ENCODE measurements at places on chromosomes 7 and 10.

- no peak for DNase-seq
These were observed 198.1 kb downstream of the REEP3 start for GRCh38 chr10:63719226-63719856.

DNA sequence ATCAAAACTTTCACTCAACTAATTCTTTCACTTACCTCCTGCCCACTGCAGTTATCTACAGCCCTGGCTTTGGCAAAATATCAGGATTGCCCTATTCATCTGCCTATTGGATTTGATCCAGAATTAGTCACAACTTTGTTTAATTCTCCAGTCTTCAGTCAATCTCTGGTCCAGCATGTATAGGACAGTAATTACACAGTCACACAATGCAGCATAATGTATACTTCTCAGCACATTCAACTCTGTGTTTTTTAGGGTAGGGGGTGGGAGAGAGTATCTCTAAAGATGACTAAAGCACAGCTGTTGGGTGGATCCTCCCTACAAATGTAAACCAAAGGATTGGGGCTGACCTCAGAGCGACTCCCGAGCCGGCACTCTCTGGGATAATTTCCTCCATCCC lies 17.7 kb upstream of the NRP1 start:
- DNase-seq: no peak

DNA sequence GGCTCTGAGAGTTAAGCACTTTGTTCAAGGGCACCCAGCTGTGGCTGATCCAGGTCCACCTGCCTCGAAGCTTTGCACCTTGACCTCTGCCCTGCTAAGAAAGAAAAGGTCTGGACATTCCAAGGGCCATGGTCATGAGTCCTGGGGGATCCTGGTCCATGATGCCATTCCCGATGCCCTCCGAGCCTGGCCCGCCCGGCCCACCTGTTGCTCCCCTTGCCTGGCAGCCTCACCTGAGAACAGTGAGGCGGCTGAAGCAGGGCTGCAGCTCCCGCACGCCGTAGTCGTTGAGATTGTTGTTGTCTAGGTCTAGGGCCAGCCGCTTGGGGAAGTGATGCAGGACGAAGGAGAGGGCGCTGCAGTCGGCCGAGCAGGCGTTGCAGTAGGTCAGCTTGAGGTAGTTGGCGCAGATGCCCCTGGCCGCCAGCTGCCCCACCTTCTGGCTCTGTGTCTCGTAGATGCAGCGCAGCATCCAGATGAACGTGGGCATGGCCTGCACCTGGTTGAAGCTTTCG lies 27.5 kb downstream of the NOD1 start:
- no peak for DNase-seq

GRCh38 chr7:104142147-104142546 lies 65.7 kb downstream of the ORC5 start:
- DNase-seq: no peak

DNA sequence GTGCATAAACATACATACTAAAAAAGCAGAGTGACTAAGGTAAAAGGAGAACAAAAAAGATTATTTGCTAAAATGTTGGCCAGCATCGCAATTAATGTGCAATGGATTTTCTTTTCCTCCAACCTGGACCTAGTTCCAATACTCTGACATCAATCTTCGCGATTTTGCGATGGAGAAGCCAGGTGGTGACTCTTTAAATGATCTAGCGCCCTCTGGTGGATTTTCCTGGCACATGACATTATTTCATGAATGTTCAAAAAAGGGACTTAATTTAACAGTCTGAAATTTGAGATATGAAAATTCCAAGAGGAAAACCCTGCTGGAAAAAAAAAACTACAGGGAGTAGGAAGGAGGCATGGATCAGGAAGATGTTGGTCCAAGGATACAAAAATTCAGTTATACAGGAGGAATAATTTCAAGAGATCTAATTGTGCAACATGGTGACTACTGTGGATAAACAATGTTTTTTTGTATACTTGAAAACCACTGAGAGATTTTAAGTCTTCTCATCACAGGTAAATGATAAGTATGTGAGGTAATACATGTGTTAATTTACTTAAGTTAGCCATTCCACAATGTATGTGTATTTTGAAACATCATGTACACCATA lies 4.3 kb upstream of the KCNMA1 start:
- peak; percentile 91 for DNase-seq

DNA sequence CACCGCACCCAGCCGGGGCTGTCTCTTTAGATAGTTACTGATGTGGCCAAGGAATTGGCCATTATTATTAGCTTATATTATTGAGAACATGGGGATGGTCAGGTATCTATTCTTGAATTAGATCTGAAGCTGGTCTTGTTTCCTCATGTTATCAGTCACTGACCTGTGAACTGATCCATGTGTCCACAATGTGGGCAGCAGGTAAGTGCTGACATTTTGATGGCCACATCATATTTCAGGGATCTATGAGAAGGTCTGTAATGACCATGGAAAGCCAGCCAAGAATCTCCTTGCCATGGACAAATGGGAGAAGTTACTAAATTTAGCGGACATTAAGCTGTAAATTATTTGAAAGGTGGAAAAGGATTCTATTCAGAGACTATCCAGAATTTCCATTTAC lies 61.4 kb downstream of the GBF1 start:
- no peak for DNase-seq

DNA sequence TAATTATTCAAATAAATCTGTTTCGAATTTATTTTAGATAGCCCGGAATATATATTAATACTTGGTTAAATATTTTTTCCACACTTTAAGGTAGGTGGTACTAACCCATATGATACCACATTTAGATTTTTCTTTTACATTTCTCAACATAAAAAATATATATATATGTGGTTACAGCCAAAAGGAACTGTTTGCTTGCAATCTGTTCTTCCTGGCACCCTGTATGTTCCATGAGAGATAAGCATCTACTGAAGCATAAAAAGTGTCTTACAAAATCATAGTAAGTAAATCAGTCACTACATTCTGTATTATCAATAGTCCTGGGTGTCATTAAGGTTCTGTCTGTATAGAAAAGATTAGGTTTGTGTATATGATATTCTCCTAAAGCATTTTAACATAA lies 726.8 kb downstream of the GRM8 start:
- DNase-seq: no peak

DNA sequence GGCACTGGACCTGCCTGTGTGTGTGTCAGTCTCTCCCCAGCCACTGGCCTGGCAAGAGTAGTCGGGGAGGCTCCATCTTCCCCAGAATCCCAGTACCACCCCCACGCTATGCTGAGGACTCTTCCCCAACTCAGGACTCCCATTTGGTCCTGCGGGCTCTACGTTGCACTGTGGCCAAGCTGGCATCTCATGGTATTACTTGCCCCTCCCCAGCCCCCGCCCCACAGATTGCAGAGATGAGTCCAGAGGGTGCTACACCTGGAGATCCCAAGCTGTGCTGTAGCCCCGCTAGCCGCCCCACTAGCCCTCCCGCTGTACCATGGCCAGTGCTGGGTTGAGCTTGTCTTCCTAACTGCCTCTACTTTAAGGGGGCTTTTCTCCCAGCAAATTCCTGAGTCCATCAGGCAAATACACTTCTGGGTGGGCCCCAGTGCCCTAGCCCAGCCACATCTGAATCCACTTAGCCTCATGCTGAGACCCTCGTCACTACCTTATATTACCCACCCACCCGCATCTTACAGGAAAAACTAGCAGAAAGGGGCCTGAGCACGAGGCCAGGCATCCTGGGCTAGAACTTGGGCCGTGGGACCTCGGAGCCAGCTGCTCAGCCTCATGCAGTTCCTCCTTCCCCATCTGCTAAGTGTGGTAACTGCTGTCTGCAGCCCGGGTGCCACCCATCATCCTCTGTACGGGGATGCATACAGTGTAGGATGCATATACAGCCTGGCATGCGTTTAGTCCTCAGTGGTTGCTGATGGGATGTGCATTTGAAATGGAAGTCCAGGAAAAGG lies 65.8 kb upstream of the CACUL1 start:
- DNase-seq: no peak

Measured in GM23338 (cell line).